ENCODE measurements at places on chromosomes 12 and 14.

GRCh38 chr14:77066578-77067172 is 31.4 kb upstream of the CIPC start:
- no peak for DNase-seq

DNA sequence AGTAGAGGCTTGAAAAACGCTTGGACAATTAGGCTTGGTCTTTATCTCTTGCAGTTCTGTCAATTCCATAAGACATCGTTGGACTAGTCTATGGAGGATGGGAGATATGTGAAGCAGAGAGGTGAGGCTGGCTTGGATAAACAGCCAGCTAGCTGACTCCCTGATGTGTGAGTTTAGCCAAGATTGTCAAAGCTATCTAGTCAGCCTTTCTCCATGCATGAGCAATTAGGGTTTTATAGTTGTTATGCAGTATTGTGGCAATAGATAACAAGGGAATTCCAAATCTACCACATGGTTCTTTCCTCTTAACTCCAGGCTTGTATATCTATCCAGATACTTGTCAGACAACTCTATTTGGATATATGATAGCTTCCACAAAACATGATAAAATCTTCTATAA is 153.6 kb upstream of the NRXN3 start:
- no peak for DNase-seq

DNA sequence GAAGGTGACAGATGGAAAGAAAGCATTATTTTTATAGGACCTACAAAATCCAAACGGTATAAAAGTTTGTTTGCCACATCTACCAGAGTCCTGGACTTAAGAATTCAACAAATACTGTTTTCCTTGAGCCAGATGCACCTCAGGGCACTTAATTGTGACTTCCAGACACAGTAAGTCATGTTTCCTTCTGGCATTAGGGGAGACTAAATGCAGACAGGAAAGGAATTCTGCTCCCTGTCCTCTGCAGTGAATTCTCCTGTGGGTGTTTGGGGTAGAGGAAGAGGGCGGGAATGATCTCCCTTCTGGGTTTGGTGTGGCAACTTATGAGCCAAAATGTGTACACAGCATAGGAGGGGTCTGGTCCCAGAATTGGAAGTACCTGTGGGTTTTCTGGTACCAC is 93.9 kb upstream of the ZDHHC17 start:
- DNase-seq: no peak

DNA sequence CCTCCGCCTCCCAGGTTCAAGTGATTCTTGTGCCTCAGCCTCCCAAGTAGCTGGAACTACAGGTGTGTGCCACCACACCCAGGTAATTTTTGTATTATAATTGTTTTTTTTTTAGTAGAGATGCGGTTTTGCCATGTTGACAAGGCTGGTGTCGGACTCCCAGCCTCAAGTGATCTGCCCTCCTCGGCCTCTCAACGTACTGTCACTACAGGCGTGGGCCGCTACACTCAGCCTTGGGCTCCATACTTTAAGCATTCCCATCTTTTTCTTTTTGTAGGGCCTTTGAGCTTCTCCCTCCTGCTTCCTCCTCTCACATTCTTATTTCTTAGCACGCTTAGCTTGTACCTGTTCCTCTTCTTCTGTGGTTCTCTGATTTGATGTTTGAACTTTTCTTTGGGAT is 62.8 kb downstream of the SERPINA3 start:
- no peak for DNase-seq

DNA sequence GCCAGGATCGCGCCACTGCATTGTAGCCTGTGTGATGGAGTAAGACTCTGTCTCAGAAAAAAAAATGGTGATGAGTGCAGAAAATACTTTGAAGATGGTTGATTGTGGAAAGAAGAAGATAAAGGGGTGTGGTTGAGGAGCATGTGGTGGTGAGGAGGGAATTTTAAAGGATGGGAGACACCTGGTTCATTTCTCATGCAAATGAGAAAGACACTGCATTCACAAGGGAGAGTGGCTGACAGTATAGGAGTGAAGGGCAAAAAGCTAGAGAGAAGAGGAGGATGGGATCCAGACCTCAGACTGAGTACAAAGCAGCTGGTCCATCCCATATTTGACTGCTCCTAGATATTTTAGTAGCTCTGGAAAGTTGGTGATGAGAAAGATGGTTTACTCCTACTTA is 206.0 kb downstream of the SNAPC1 start:
- DNase-seq: no peak
